ENCODE measurements at places on chromosomes 3 and 15.

DNA sequence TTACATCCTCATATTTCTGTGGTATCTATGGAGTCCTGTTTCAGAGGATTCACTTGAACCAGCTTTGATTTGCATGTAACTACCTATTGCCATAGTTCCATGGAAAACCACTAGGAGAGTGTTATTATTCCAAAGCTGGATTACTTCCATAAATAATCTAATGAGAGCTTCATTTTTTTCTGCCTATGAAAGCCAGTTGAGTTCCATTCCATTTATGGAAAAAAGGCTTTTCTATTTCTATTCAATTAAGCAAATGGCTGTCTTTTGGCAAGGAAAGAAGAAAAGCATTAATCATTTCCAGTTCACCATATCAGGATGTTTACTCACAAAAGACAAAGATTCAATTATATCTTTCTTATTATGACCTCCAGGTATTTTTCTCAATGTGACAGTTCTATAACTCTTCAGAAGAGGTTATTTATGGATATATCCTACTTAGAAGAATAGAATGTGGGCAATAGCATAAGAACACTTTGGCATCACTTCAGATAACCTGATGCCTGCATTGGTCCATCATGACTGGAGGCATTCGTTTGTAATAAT lies 259.9 kb upstream of the ZPLD1 start:
- DNase-seq: no peak

- no peak for DNase-seq
Observed at GRCh38 chr15:95626501-95627361, 703.8 kb upstream of the NR2F2 start.

GRCh38 chr15:90221246-90221900 lies 12.4 kb downstream of the CIB1 start:
- no peak for DNase-seq

DNA sequence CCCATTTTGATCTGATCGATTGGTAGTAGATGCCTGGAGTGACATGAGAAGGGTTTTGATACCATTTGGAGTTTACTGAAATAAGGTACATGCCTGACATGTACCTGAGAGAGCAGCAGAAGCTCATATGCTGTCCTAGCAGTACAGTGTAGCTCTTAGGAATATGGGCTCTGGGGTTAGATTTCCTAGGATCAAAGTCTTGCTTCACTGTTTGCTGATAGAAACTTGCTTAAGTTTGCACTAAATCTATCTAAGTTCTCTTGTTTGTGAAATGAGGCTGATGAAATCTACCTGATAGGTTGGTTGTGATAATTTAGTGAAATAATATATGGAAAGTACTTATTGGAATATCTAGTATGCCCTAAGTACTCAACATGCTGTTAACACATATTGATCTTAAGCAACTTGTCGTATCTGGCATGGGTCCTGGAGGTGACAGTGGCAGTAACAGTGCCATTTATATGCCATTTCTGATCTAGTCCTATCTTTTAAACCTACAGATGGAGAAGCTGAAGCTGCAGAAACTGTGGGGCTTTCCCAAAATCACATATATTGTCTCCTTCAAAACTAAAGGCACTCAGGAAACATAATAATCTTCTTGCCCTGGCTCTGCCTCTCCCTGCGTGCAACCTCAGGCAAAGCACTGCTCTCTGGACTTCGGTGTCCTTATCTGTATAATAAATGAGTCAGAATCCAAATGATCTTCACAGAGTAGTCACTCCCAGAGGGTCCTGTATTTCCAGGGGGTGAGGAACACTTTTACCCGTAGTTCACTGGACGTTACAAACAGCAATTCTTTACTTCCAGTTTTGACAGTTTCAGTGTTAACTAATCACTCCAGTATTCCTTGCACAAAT lies 223.6 kb upstream of the SETMAR start:
- no peak for DNase-seq

GRCh38 chr3:163327086-163327485 lies 1751.2 kb downstream of the SI start:
- DNase-seq: no peak

DNA sequence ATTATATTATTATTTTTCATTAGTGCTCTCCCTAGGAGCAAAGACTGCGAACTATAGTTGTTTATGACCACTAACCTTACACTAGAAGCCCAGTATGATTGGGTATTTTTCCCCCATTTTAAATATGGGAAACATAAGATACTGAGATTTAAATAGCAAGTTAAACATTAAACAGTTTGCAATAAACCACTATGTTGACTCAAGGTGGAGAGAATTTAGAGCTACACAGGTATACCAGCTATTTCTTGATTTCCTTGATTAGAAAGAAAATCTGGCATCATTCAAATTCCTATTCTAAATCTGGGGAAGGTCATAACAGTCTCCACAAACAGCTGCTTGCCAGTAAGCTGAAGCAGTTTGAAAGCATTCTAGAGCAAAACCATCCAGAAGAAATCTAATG lies 863.8 kb upstream of the CFAP20DC start:
- no peak for DNase-seq

All from forelimb muscle (tissue), 1 donor.